ENCODE measurements at places on chromosomes 3 and 15. TPM values are rescaled to one million over a fixed set of nuclear protein-coding genes. Genes with fewer than 3 reads are reported as not detected.

Gene GASK1A
- total RNA-seq, result 1.1 TPM

DNA sequence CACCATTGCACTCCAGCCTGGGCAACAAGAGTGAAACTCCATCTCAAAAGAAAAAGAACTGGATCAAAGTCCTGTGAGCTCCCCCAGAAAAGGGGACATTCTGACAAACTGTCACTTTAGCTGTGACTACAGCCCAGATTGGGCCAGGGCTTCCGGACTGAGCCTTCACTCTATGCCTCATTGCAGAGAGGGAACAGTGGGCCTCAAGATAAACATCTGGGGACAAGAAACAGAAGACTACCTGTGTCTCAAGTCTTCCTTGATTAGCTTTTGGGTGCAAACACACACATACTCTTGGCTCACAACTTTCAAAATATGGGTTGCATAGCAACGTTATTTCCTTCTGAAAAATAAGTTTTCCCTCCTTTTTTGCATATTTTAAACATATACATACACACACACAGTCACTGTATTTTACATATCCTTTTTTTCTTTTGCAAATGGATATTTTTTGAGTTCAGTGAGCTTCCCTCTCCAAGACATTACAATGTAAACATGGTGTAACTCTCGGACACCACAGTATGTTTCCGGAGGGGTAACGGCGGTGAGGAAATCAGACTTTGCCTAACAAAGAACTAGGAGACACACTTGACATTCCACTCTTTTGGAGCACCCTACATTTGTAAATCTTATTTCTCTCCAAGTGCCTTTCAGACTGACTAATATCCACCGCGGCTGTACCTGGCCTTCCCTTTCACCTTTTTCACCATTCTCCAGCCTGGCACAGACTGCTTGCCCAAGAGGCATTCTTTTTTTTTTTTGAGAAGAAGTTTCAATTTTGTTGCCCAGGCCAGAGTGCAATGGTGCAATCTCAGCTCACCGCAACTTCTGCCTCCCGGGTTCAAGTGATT lies 3.5 kb downstream of the TKT start:
- DNase-seq, result no peak

Gene PRRT3
- 1.2 TPM for total RNA-seq

GRCh38 chr3:121175083-121175482 lies 267.1 kb downstream of the STXBP5L start:
- DNase-seq, result no peak

Gene TICRR
- total RNA-seq, result 4.4 TPM

Gene CFAP100
- not detected for total RNA-seq

DNA sequence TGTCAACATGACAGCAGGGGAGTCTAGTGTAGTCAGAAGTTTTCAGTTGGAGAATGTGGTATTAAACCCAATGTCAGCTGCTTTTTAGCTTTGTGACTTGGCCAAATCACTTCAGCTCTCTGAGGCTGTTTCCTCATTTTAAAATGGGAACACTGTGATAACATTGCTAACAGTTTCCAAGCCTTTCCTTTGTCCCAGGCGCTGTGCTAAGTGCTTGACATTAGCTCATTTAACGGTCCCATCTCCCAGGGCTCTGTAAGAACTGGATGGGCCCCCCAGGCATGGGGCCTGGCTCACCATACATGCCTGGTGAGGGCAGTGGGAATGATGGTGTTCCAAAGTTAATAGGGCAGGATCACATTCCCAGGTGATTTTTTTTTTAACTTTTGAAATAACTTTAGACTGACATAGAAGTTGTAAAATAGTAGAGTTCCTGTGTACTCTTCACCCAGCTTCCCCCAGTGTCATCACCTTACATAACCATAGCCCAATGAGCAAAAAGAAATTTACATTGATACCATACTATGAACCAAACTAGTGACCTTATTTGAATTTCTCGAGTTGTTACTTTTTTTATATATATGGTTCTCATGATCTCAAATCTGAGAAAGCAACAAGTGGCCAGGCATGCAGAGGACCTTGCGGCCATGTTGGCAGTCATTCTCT lies 7.7 kb downstream of the RASL12 start:
- no peak for DNase-seq

DNA sequence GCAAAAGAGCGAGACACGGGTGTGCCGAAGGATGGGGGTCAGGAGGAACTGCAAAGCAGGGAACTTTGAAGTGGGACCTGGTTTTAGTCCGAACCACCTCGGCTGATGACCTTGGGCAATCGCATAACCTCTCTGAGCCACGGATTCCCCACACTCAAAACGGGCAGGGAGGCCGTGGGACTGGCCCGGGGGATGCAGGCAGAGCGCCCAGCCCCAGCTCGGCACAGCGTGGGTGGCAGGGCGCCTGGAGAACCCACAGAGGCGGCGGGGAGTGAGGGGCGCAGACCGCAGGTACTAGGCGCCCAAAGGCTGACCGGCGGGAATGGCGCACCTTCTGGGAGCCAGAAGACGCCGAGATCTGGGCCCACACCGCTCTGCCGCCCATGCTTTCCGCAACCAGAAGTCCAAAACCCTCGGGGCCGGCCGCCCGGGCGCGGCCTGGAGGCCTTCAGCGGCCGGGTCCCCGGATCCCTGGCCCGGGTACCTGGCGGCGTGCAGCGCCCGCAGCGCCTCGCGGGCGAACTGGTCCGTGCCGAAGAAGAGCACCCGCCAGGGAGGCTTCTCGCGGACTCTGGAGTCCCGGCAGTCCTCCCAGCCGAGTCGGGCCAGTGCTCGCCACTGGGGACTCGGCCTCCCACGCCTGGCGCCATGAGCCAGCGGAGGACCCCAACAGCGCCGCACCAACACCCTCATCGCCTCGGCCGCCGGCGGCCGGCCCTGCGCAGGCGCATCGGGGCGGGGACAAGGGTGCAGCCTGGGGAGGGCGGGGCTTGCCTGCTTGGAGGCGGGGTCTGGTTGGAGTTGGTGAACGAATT lies at the start of gene MTFMT:
MTFMT (minus strand) TSS at position 719 of the 815 bp plus-strand sequence; CDS start at position 693, 26 bp downstream.
- DNase-seq, result peak; percentile 97

- DNase-seq, result no peak
Measured at GRCh38 chr3:56969851-56970250, 90.6 kb upstream of the SPATA12 start.

GRCh38 chr15:47846128-47846868 lies 129.0 kb downstream of the SEMA6D start:
- no peak for DNase-seq

DNA sequence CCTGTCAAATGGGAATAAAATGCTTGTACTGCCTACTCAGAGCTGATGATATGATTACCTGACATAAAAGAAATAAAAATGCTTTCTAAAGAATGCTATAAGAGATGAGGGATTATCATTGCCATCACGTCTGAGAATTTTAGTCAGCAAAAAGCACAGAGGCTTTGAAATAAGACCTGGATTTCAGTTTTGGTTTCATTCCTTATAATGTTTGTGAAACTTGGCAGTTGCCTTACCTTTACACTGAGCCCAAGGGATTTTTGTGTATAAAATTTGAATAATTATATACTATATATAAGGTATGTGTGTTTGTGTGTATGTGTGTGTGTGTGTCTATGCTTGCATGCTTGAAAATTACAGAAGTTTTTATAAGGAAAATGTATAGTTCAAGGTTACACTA lies 634.8 kb upstream of the BCHE start:
- no peak for DNase-seq

DNA sequence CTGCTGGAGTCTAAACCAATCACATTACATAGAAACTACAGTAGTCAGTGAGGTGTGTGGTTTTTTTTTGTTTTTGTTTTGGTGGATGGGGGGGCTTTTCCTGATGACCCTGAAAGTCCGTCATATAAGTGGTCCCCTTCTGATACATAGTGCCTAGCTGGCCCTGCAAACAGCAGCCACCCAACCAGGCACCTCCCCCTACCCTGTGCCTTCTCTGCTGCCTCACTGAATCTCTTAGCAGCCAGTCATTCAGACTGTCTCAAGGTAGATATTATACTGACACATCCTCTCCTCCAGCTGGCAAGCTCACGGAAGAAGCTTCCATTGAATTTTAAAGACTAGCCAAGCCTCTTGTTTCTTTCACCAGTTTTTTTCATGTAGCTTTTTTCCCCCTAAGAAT lies 21.4 kb downstream of the SYN2 start:
- DNase-seq, result no peak

DNA sequence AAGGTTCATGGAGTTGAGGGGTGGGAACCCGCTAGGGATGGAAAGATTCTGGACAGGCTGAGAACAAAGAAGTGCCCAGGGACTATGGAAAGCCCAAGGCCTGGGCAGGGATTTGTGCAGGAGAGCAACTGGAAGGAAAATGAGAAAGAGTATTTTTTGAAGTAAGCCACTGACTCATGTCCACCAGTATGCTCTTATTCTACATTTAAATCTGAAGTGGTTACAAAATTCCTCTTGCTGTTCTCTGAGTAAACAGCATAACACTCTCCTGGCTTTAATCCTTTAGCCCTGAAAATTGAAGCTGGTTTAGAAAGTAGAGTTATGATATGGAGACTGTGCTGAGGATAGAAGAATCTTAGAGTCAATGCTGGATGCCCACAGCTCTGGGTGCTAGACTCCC lies 165.2 kb downstream of the ISL2 start:
- no peak for DNase-seq

DNA sequence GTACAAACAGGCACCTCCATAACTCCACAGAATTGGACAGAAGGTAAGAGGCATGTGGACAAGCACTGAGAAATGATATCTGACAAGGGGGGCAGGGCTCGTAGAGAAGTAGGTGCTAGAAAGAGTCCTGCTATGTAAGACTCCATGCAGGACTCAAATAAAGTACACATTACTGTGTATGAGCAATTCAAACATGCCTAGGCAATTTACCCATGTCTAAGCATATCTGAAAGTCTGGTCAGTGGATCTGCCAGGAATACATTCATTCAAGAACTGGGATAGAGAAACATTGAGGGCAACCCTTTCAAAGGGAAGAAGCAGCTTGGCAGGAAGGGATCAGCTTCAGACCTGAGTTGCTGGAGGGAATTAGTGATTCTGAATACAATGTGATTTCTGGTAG lies 174.1 kb upstream of the MCTP2 start:
- no peak for DNase-seq

- no peak for DNase-seq
Measured at GRCh38 chr3:10627884-10628572, 122.6 kb upstream of the ATP2B2 start.

DNA sequence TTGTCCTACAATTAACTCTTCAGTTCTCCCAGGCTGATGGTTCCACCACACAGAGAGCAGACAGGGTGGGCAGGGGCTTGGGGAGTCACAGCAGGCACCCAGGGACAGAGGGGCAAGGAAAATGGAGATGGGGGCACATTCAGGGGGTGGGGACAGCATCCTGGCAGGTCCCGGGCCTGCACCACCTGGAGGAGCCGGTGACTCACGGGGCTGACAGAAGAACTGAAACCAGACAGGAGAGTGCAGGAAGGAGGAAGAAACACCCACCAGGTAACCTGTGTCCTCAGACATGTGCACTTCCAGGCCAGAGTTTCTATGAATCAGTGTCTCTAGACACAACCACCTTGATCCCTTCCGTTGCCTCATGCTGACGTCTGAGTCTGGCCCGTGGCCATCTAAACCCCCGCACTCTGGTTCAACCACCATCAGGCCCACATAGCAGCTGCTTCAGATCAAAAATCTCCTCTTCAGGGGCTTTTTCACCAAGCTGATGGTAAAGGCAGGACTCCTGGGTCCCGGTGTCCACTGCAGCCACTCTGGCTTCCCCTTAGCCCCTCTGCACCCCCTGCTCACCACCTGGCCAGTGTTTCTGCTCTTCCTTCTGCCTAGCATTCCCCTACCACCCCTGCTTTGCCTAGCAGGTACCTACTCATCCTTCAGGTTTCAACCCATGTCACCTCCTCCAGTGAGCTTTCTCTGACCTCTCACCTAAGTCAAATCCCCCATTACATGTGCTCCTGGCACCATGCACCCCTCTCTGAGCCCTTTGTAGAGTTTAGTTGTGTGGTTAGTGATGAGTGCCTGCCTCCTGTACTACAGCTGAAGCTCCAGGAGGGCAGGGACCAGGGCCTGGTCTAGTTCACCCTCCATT lies 16.5 kb upstream of the CYP11A1 start:
- DNase-seq, result no peak

DNA sequence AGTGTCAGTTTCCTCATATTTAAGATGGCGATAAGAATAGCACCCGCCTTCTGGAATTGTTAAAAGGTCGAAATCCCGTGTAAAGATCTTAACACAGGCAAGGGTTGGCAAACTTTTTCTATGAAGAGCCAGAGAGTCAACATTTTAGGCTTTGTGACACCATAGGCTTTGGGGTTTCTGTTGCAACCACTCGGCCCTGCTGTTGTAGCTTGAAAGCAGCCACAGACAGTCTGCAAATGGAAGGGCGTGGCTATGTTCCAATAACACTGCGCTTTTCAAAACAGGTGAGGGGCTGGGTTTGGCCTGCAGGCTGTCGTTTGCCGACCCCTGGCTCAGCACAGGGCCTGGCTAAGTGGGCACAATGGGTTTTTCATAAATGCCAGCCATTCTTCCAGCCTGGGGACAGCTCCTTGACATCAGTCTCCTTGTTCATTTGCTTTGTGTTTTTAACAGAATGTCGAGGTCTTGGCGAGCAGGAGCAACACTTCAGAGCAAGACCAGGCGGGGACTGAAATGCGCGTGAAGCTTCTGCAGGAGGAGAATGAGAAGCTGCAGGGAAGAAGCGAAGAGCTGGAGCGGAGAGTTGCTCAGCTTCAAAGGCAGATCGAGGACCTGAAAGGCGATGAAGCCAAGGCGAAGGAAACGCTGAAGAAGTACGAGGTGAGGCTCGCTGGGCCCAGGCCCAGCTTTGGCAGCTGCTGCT lies 75.2 kb upstream of the MYZAP start:
- DNase-seq, result no peak

- DNase-seq, result no peak
Measured at GRCh38 chr3:122105626-122106025, 50.5 kb downstream of the CD86 start.

Gene RFX7
- 11.8 TPM for total RNA-seq

- no peak for DNase-seq
Measured at GRCh38 chr15:31843426-31844055, 186.8 kb upstream of the CHRNA7 start.

- no peak for DNase-seq
Measured at GRCh38 chr15:78067328-78068228, 9.9 kb downstream of the TBC1D2B start.

Gene LYZL4
- not detected for total RNA-seq

DNA sequence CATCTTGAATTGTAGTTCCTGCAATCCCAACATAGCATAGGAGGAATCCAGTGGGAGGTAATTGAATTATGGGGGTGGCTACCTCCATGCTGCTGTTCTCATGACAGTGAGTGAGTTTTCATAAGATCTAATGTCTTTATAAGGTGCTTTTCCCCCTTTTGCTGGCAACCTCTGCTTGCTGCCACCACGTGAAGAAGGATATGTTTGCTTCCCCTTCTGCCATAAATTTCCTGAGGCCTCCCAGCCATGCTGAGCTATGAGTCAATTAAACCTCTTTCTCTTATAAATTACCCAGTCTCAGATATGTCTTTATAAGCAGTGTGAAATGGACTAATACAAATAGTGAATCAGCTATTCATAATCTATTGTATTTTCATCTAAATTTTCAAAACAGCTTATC lies 537.3 kb downstream of the EPHA3 start:
- DNase-seq, result no peak

DNA sequence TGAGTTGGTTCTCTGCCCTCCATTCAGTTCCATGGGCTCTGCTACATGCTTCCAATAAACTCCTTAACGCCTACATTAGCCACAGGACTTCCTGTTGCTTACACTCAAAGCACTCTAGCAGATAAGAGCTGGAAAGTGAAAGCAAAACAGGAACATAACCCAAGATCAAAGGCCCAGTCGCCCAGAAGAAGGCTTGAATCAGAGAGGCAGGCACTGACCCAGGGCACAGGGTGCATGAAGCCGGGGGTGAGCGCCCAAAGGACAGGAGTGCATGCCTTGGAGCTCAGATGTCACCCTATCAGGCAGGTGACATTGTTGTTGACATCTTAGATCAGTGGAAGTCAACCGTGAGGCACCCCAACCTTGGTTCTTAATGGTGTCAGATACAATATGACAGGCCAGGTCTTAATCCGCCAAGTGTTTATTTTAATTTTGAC lies 235.1 kb downstream of the UACA start:
- peak; percentile 39 for DNase-seq

Data from left colon (tissue), 2 donors.